ENCODE measurements at places on chromosomes 2 and 18.
A peak's percentile ranks its signal among the peaks of the same experiment; 100 is the strongest.

- no peak for DNase-seq
Measured at GRCh38 chr2:240256704-240257637, 116.5 kb upstream of the OTOS start.

- no peak for DNase-seq
Measured at GRCh38 chr2:96254571-96254970, 11.2 kb downstream of the TMEM127 start.

DNA sequence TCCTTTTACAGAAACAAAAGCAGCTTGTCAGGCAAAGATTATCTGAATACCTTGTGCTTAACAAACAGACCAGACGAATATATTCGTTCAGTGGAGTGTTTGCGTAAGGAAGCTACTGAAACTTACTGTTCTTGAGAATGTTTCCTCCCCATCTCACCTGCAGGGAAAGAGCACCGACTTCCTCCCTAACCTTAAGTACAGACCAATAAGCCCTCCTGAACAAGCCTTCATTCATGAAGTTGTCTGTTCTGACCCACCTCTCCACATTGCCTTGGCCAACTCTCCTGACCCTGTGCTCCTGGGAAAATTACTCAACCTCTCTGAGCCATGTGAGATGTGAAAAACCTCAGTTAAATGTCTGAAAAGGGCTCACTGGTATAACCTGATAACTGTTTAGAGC is 35.2 kb downstream of the STK39 start:
- no peak for DNase-seq

GRCh38 chr18:13546638-13547037 is 179.7 kb downstream of the FAM210A start:
- DNase-seq, result no peak

GRCh38 chr2:109208951-109209335 is 79.9 kb downstream of the SH3RF3 start:
- no peak for DNase-seq

- no peak for DNase-seq
Measured at GRCh38 chr2:63189026-63189425, 138.4 kb downstream of the OTX1 start.

DNA sequence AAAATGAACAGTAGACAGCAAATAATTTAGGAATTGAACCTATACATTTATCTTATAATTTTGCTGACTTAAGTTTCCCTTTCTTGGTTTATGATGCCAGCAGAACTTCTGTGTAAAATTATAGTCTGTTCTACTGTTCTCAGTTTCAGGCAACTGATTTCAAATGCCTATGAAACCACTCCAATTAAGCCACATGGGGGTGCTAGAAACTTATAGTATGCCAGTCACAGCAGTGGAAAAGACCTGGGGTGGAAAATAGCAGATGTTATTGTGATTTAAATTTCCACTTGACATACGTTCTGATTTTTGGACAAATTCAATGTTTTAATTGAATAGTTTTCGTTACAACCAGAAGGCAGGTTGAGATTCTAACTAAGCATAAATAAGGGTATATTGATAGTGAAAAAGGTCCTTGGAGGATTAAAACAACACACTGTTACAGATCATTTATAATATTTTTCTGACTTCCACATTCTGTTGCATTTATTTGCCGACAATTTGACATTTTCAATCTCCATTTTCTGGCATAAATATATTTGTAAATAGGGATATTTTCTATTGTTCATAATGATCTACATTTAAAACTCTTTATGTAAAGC is 61.4 kb downstream of the CPS1 start:
- DNase-seq, result no peak

DNA sequence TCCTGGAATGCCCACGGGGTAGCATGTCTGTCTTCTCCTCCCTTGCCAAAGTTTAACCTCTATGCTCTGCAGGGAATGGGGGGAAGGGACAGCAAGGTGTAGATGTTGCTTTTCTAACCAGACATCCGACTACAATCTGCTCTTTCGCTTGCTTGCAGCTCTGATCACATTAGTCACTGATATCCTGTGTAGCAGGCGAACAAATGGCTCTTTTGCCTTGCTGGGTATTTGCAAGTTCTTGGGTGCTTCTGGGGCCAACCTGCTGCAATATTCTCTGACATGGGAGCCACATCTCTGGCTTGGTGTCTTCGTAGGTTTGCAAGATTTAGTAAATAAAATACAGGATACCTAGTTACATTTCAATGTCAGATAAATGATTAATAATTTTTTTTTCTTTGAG is 190.0 kb downstream of the ASB1 start:
- DNase-seq, result no peak

- DNase-seq, result no peak
Measured at GRCh38 chr2:197156771-197157170, 153.8 kb downstream of the ANKRD44 start.

GRCh38 chr2:201882353-201883090 is 76.2 kb downstream of the CDK15 start:
- DNase-seq, result no peak

GRCh38 chr2:154882725-154883124 is 184.2 kb downstream of the KCNJ3 start:
- no peak for DNase-seq

GRCh38 chr18:46242183-46242582 is 138.0 kb downstream of the HAUS1 start:
- DNase-seq, result no peak

DNA sequence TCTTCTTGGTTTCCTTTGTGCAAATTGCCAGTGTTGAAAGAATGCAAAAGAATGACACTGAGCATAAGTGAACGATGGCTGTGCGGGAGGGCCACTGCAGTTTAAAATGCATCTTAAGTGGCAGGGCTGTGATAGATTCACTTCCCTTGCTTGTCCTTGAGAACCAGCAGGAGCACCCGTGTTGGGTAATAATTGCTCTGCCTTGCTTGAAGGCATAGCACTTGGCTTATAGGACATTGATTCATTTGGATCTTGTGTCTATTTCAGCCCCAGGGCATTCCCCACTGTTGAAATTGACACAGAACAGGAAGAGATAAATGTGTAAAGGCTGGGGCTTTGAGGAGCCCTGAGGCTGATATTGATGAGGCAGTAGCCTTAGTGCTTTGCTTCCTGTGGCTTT is 1003.7 kb upstream of the GYPC start:
- DNase-seq, result no peak

- no peak for DNase-seq
Measured at GRCh38 chr2:13822365-13822764, 810.2 kb upstream of the LRATD1 start.

DNA sequence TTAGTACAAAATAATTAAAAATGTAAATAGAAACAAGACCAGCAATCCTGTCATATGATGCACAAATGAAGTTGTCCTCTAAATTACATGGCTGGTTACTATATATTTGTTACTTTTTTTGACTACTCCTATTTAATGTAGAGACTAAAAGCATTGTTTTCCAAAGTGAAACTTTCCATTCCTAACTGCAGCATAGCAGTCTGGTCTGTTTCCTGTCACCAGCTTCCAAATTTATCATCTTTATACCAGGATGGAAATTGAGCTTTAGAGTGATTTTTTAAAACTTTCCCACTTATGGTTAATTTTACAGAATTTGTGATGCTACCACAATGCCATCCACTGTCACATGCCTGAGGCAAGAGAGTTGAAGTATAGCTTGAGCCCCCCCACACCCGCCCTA is 33.5 kb upstream of the RAB27B start:
- no peak for DNase-seq

- DNase-seq, result no peak
Measured at GRCh38 chr2:121695171-121695451, 41.6 kb downstream of the NIFK start.

- DNase-seq, result no peak
Measured at GRCh38 chr2:174516501-174517378, 29.9 kb upstream of the GPR155 start.

- no peak for DNase-seq
Measured at GRCh38 chr2:208999911-209000310, 423.9 kb upstream of the MAP2 start.

DNA sequence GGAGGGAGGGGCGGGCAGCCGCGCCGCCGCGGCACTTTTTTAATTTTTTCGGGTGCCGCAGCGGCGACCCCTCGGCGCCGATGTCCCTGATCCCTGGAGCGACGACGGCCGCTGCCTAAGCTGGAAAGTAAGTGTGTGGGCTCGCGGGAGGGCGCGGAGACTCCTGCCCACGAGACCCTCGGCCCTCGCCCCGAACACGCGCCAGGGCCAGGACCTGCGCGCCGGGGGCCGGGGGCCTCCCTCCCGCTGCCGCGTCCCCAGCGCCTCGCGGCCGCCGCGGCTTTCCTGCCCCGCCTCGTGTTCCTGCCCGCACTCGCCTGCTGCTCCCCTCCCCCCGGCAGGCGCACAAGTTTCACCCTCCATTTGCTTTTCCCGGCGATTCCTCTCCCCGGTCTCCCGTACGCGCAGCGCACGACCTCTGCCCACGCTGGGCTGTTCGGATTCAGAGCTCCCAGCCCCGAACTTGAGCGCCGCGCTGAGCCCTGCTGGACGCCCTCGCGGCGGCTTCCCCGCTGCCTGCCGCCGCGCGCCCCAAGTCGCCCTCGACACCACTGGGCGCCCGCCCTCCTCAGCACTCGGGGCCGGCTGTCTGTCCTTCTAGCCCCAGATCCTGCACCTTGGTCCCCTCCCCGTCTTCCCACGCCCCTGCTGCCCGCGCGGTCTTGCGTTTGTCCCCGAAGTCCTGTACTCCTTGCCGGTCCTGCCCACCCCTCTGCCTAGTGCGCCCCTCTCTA is 507 bp downstream of the PKP4 start:
- DNase-seq, result peak; percentile 18

GRCh38 chr2:200814276-200814815 is 2.6 kb downstream of the BZW1 start:
- no peak for DNase-seq

DNA sequence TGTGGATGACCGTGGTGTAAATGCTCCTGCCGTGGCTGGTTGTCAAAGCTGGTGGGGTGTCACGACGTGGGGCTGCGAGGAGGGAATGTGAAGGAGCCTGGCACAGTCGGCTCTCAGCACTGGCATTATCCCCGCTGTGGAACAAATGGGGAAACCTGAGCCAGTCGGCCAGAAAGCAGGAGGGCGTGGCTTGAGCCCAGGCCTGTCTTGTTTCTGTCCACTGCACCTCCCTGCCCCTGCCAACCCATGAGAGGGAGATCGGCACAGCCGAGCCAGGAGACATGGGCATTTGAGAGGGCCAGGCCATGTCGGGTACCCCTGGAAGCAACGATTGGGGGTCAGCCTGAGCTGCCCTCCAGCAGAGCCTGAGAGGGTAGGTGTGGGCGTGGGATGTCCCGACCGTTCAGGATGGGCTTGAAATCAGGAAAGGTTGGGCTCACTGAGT is 44.5 kb downstream of the PDIA6 start:
- DNase-seq, result no peak

GRCh38 chr2:49260979-49261538 is 106.7 kb upstream of the FSHR start:
- DNase-seq, result no peak

DNA sequence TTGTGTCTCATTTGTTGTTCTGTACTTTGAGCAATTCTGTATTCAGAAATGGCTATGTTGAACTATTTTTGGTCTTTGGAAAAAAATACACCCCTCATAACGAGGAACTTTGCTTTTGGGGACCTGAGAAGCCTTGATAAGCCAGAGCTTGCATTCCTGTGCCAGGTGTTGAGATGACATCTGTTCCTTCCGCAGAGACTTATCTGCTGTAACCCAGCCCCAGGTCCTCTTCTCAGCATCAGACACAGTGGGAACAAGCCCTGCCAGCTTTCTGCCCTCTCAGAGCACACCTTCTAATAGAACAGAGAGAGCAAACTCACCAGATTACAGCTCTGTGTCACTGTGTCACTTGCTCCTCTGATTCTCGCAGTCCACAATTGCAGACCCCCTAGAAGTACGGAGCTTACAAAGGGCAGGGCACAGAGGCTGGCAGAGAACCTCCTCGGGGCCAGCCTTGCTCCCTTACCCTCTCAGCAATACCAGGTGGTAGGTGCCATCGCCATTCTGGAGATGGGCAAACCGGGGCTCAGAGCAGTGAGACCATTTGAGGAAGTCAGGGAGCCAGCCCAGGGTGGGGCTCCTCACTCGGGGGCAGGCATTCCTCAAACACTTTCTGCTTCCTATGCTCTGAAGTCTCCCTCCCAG is 97.4 kb downstream of the DDX1 start:
- no peak for DNase-seq

All from GOT3 (cell line).